Stimulated activated CD8-positive, alpha-beta memory T cell treated with anti-CD3 and anti-CD28 coated beads, Interleukin-2, amount 100 ng/mL, for 48 hours (primary cell): ENCODE measurements at places on chromosomes 4 and X.

GRCh38 chrX:24703185-24703494, 9.4 kb downstream of the POLA1 start:
- no peak for DNase-seq

DNA sequence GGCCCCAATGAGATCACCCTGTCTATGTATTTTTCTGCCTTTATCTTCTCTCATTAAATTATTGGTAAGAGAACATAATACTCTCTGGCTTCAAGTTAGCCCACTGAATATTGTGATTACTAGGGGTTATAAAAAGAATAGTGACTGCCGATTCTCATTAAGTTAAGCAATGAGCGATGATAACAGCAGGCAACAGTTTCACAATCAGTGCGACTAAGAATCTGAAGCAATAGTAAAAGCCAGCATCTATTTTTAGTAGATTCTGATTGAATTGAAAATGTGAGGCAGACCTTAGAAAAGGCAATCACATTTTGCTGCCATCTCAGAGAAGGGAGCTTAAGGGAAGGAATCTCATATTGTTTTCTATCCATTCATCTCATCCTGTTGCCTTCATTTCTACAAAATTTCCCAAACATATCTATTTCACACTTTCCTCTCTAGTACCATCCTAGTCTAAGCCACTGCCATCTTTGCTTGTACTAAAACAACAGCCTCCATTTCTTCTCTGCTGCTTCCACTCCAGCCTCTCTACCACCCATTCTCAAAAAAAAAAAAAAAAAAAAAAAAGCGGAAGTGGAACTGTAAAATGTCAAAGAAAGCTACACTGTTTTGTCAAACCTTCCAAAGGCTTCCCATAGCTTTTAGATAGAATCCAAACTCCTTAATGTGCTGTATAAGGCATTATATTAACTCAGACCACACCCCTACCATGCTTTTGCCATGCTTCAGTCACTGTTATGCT, 17.4 kb downstream of the GABRA4 start:
- DNase-seq = no peak

DNA sequence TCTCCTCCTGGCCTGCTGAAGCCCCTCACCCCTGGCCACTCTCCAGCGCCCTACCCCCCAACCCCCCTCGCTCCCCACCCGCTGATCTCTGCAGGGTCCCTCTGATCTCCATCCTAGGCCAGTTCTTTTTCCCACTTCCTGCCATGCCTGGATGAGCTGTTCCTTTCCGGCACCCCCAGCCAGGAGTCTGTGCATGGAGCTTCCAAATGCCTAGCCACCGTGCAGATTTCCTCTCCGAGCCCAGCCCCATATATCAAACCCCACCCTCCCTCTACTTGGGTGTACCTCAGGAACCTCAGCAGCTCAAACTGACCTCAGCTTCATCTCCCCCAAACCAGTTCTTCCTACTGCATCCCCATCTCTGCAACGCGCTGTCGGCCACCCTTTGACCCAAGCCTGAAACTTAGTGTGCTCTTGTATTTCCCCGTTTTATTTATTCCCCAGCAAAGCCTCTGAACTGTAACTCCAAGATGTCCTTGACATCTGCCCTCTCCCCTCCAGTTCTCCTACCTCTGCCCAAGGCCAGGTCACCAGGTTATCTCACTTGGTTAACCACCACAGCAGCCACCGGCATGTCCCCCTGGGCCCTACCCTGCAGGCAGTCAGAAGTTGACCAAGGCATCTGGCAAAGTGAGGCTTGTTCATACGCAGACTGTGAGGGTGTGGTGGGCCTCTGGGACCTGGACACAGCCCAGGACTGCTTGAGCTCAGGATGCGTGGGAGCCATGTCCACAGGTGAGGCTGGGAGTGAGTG, 194.9 kb upstream of the PSAPL1 start:
- no peak for DNase-seq

GRCh38 chr4:108166441-108167315, 2.1 kb downstream of the LEF1 start:
- peak; percentile 66 for DNase-seq

- no peak for DNase-seq
These were observed 976.8 kb upstream of the ADGRL3 start for GRCh38 chr4:60223208-60223923.

DNA sequence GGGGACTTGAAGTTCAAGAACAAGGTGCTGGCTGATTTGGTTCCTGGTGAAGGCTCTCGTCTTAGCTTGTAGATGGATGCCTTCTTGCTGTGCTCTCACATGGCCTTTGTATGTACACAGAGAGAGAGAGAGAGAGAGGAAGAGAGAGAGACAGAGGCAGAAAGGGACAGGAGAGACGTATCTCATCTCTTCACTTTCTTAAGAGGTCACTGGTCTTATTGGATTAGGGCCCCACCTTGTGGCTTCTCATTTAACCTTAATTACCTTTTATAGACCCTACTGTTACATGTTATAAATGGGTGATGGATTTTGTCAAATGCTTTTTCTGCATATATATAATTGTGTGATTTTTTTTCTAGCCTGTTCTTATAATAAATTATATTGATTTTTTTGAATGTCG, 1444.2 kb downstream of the ADGRL3 start:
- no peak for DNase-seq

DNA sequence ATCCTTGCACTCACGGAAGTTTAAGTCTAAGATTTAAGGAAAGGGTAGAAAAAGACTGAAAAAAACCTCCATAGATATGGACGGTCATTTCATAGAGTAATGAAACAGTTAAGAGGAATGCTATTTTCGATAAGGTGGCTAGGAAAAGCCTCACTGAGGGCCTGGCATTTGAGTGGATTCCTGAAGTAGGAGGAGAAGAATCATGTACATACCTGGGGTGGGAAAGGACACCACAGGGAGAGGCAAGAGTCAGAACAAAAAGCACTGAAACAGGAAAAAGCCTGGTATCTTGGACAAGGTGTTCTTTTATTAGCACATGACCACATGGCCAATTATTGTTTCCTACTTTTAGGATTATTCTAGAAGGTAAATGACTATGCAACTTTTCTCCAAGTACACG, 547.2 kb upstream of the DIPK2B start:
- DNase-seq = no peak

GRCh38 chr4:165118256-165118909, 5.7 kb upstream of the TMEM192 start:
- no peak for DNase-seq

GRCh38 chrX:21745756-21746155, 12.2 kb downstream of the SMPX start:
- peak; percentile 26 for DNase-seq

GRCh38 chr4:139455126-139455538, 1.2 kb downstream of the RAB33B start:
- DNase-seq = no peak

GRCh38 chr4:102734116-102734515, 26.7 kb downstream of the MANBA start:
- no peak for DNase-seq

DNA sequence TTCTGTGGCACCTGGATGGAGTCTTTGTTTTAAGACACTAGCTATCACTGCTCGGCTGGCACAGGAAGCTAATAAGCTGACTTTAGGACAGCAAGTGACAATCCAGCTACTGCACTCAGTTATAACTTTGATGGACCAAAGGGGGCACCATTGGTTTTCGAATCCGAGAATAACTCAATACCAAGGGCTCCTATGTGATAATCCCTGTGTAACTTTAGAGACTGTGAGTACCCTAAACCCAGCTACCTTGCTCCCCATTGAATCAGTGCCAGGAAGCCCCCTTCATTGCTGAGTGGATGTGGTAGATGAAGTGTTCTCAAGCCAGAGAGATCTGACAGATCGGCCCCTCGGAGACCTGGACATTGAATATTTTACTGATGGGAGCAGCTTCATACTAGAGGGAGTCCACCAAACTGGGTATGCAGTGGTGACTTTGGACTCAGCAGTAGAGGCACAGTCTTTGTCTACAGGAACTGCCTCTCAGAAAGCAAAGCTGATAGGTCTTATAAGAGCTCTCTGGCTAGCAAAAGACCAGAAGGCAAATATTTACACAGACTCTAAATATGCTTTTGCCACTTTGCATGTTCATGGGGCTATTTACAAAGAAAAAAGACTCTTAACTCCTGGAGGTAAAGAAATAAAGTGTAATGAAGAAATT, 35.5 kb upstream of the UGT2B7 start:
- DNase-seq = no peak

DNA sequence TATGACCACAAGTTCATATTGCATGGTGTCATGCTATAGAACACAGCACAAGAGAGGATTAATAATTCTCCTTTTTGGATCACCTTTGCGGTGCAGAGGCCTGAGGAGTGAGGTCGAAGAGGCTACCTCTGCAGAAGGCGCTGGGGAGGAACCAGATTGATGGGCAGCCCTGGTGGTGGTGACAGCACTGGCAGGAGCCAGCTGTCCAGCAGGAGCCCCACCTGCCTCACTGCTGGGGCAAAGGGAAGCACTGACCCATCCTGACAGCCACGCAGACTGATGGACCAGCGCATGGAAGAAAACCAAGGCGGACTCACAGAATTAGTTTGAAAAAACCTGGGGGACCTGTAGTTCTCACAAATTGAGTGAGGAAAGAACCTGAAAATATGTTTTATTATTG, 50.9 kb downstream of the COX18 start:
- DNase-seq = no peak

DNA sequence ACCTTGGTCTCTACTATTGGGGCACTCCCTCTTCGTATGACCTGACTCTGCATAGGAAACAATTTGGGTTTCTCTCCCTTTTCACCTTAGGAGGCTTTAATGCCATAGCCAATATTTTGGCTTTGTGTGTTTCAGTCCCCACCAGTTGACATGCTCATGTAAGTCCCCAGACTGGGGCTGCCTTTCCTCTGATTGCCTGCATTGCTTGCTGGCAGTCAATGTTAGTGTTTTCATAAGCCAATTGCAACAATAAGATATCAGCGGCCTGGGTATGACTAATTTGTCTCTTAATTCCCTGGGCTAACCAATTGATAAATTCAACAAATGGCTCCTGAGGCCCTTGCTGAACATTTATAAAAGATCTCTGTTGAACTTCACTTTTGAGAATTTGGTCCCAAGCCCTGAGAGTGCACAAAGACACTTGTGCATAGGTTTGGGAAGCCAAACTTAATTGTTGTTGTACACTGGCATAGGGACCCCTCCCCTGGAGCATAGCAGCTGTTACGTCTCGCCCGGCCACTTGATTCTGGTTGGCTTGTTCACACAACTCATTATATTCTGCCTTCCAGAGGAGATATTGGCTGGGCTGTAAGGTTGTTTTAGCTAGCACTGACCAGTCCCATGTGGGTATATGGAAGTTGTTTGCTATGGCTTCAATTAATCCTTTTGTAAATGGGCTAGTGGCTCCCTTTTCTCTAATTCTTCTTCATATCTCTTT, 206.2 kb downstream of the PABPC4L start:
- no peak for DNase-seq

GRCh38 chr4:152468408-152468807, 67.5 kb downstream of the FBXW7 start:
- DNase-seq = no peak

DNA sequence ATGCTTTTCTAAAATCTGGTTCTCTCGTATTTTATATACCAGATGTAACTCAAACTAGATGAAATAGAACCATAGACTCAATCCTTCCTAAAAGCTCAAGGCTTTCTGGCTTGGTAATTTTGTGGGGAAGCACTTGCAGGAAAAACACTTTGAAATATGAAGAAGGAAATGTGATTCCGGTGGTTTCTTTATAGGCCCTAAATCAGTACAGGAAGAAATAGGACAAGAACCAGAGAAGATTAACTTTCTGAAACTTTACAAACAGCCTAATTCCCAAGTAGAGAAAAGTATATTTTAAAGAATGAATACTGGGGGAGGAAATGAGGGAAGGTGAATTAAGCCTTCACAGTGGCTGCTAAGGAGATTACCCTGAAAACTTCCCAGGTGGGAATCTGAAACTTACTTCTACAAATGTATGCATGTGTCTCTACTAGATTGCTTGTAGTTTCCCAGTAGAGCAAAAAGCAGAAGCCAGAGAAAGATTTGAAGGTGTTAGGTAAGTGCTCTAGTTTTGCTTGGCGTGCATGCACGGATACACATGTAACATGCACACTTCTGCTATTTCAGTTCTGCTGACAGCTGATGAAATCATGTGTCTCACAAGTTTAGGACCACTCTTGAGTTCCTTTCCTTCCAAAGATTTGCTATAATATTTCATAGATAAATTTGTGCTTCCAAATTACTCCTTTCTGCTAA, 92.1 kb downstream of the AFF1 start:
- no peak for DNase-seq

- DNase-seq = no peak
These were observed 17.4 kb downstream of the ADGRG4 start for GRCh38 chrX:136318156-136318555.

DNA sequence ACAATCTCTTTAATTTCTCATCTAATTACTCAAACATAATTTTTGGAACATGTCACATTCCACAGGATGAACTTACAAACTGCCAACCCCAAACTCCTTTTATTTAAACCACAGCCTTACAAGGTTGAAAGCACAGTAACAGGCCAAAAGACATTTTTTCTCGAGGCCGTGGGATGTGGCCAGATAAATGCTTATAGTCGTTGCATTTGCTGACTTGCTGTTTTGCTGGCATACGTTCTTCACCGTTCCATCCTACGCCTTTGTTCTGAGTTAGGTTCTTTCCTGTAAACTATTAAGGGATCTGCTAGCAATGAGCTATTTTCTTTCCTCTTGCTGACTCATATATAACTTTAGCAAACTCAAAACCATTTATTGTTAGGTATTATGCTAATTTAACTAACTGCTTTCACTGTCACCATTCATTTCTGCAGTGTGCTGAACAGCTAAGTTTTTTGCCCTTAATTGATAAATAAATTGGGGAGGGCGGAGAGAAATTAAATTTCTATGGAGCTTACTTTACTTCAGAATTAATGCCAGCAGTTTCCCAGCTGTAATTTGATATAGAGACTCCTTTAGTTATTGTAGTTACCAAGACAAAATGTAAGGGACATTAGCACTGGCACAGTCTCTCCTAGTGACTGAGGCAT, 135.1 kb upstream of the PACRGL start:
- no peak for DNase-seq

DNA sequence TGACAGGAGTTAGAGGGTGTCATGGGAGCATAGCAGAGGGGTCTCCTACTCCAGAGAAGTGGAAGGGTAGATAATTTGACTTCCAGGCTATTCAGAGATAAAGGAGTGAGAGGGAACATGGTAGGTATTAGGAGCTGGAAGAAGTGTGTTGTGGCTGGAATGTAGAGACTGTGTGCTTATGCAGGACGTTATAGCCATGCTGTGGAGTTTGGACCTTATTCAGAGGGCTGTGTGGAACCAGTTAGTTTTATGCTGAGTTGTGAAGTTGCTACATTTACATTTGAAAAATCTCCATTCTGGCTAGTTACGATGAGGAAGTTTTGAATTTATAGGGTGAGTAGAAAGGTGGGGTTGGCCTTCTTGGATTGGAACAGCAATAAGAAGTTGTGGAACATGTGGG, 67.5 kb downstream of the FIP1L1 start:
- DNase-seq = no peak

- DNase-seq = no peak
These were observed 66.6 kb downstream of the FBXO8 start for GRCh38 chr4:174216799-174217272.
